ENCODE measurements at places on chromosomes 13 and 19.

DNA sequence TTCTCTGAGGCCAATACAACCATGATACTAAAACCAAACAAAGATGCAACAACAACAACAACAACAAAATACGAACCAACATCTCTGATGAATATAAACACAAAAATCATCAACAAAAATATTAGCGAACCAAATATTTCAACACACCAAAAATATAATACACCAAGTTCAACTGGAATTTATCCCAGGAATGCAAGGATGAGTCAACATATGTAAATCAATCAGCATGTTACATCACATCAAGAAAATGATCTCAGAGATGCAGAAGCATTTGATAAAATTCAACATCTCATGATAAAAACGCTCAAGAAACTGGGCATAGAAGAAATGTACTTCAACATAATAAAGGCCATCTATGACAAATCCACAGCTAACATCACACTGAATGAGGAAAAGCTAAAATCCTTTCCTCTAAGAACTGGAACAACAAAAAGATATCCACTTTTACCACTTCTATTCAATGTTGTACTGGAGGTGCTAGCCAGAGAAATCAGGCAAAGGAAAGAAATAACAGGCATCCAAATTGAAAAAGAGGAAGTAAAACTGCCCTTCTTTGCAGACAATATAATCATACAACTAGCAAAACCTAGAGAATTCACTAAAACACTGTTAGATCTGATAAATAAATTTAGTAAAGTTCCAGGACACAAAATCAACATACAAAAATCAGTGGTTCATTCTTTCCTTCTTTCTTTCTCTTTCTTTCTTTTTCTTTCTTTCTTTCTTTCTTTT is 2448.7 kb upstream of the PCDH20 start:
- DNase-seq = no peak

DNA sequence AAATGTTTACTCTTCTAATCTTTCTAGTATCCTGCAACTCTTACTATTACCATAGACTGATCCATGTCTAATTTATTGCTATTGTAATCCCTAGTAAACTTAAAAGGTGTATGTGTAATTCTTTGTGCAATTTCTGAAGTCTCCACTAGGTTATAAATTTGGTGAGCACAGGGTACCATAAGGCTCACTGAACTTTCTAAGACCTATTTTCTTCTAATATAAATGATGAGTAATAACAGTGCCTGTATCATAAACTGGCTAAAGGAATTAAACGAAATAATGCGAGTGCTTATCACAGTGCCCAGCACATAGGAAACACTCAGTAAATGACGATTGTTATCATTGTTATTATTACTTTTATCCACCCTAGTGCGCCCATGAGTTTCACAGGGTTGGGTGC is 119.1 kb downstream of the KLF12 start:
- no peak for DNase-seq

- no peak for DNase-seq
These were observed 26.4 kb upstream of the ZNF181 start for GRCh38 chr19:34707661-34708060.

GRCh38 chr13:83221813-83222241 is 660.4 kb downstream of the SLITRK1 start:
- DNase-seq = no peak

DNA sequence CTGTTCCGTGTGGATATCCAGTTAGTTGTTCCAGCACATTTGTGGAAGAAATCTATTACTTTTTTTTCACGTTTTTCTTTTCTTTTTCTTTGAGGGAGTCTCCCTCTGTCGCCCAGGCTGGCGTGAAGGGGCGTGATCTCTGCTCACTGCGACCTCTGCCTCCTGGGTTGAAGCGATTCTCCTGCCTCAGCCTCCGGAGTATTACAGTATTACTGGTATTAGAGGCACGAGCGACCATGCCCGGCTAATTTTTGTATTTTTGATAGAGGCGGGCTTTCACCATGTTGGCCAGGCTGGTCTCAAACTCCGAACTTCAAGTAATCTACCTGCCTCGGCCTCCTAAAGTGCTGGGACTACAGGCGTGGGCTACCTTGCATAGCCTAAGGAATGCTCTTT is 43.6 kb downstream of the ZNF611 start:
- no peak for DNase-seq

DNA sequence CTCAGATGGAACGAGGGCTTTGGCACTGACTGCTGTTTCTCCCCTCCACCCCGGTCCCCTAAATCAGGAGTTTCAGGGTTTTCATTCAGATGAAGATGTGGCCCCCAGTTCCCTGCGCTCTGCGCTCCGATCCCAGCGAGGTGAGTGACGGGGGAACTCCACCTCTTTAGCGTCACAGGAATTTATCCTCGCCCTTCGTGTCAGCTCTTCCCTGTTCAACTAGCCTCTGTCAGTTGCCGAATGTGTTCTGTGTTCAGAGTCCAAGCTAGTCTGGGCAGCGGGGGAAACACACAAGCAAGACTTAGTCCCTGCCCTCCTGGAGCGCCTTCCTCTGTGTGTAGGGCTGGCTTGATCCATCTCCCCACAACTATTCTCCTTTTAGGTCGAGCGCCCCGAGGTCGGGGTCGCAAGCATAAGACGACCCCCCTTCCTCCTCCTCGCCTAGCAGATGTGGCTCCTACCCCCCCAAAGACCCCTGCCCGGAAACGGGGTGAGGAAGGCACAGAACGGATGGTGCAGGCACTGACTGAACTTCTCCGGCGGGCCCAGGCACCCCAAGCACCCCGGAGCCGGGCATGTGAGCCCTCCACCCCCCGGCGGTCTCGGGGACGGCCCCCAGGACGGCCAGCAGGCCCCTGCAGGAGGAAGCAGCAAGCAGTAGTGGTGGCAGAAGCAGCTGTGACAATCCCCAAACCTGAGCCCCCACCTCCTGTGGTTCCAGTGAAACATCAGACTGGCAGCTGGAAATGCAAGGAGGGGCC is 1.8 kb downstream of the KMT2B start:
- no peak for DNase-seq

DNA sequence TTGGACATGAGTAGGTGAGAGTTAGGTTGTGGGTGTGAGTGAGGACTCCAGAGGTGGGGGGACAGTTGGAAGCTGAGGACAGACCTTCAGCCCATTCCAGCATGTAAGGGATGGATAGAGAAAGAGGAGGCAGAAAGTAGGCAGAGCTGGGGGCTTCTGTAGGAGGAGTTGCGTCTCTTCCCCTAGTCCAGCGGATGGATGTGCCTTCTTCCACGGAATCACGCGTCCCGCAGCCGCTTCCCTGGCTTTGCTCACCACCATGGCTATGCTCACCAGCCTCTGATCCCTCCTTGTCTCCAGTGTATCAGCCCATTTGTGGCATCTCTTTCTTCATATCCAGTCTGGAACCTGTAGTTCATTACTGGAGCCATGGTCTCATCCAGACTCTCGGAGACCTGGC is 5.6 kb downstream of the UBAC2 start:
- DNase-seq = no peak

DNA sequence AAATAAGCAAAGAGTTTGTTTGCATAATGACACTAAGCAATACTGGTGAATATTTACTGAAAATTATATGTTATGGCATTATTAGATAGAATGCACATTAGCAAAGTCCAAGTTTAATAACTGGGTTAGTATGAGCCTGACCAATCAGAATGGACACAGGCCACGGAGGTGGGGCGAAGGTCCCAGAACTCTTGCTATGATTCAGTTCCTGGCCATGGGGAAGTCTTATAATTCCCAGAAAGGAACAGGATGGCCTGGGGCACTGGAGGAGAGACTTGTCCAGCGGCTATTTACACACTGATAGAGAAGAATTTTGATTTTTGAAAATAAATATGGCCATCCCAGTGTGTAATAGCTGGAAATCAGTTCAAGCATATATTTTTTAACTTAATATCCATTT is 372.0 kb downstream of the EFNB2 start:
- no peak for DNase-seq

DNA sequence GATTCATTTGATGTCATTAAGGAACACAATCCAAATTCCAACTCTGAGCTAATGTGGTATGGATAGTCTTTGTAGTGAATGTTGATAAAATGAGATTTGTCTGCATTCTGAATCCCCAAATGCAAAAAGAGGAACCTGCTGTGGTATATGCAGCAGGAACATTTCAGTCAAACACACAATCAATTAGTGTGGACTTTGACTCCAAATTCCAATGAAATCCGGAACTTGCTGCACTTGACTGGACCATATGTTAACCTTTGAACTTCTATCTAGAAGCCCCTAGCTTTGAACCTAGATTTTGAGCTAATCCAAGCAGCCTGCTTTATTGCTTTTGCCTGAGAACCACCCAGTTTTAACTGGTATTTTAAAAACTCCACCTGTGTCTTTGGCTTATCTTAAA is 341.3 kb downstream of the SPRY2 start:
- DNase-seq = no peak
